Lower lobe of right lung (tissue), 2 donors: ENCODE measurements at places on chromosomes 1 and 21. TPM values are rescaled to one million over a fixed set of nuclear protein-coding genes. Genes with fewer than 3 reads are reported as not detected.

ORC1 gene
- total RNA-seq, result 0.68 TPM

DENND2D gene
- 113 TPM for total RNA-seq

CHI3L1 gene
- total RNA-seq, result 22.2 TPM

TDRD5 gene
- 0.15 TPM for total RNA-seq

LIN28A gene
- total RNA-seq, result not detected

MAGI3 gene
- 69.9 TPM for total RNA-seq

NUDT4B gene
- not detected for total RNA-seq

CD84 gene
- 24.1 TPM for total RNA-seq

FOXD3 gene
- not detected for total RNA-seq

REG4 gene
- total RNA-seq, result not detected

MYBPHL gene
- 2.8 TPM for total RNA-seq

OXCT2 gene
- total RNA-seq, result 0.47 TPM

EPHA10 gene
- total RNA-seq, result 0.53 TPM

OR2L3 gene
- not detected for total RNA-seq

F3 gene
- total RNA-seq, result 62.4 TPM

DIRAS3 gene
- total RNA-seq, result 1.1 TPM

LEPR gene
- total RNA-seq, result 27.7 TPM

DPM3 gene
- total RNA-seq, result 62.3 TPM

RGS5 gene
- 90.0 TPM for total RNA-seq

CCDC185 gene
- total RNA-seq, result not detected

LAPTM5 gene
- 544 TPM for total RNA-seq

PALMD gene
- 18.8 TPM for total RNA-seq

RGS13 gene
- total RNA-seq, result 5.0 TPM

S100A8 gene
- 622 TPM for total RNA-seq

RXRG gene
- 8.4 TPM for total RNA-seq

CYP4A11 gene
- total RNA-seq, result not detected

CFHR4 gene
- total RNA-seq, result not detected

SNRNP40 gene
- total RNA-seq, result 38.3 TPM

CTXND2 gene
- total RNA-seq, result not detected

S100A2 gene
- 3.8 TPM for total RNA-seq

KIF17 gene
- total RNA-seq, result 8.4 TPM

S100A16 gene
- 52.3 TPM for total RNA-seq

PODN gene
- total RNA-seq, result 64.0 TPM

LCE2C gene
- not detected for total RNA-seq

PDZK1 gene
- not detected for total RNA-seq

PGLYRP3 gene
- total RNA-seq, result not detected

S100A1 gene
- total RNA-seq, result 0.71 TPM

OLIG2 gene
- total RNA-seq, result not detected

PPP2R5A gene
- 91.5 TPM for total RNA-seq

CTH gene
- 5.0 TPM for total RNA-seq

PLA2G2F gene
- not detected for total RNA-seq

LCA5L gene
- 3.0 TPM for total RNA-seq

KLF17 gene
- total RNA-seq, result 0.47 TPM

HES3 gene
- not detected for total RNA-seq

KCNJ10 gene
- total RNA-seq, result 0.15 TPM

ELAPOR1 gene
- 24.4 TPM for total RNA-seq
